ENCODE measurements at places on chromosomes 12 and 14.
A peak's percentile ranks its signal among the peaks of the same experiment; 100 is the strongest.

DNA sequence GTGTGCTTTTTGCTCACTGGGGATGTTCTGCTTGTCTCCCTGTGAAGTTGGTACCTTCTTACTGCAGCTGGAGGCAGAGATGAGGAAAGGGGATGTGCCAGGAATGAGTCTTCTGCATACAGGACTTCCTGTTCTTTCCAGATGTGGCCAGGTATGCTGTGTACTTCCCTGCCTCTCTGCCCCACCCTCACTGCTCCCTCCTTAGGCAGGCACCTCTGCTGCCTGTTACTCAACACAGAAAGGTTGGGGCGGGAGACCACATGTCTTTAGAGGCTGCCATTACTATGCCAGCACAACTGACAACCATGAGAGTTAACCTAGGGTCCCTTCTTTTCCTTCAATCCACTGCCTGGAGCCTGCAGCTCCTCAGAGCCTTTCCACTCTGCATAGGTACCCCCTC lies 2.0 kb upstream of the OAS3 start:
- DNase-seq: no peak

DNA sequence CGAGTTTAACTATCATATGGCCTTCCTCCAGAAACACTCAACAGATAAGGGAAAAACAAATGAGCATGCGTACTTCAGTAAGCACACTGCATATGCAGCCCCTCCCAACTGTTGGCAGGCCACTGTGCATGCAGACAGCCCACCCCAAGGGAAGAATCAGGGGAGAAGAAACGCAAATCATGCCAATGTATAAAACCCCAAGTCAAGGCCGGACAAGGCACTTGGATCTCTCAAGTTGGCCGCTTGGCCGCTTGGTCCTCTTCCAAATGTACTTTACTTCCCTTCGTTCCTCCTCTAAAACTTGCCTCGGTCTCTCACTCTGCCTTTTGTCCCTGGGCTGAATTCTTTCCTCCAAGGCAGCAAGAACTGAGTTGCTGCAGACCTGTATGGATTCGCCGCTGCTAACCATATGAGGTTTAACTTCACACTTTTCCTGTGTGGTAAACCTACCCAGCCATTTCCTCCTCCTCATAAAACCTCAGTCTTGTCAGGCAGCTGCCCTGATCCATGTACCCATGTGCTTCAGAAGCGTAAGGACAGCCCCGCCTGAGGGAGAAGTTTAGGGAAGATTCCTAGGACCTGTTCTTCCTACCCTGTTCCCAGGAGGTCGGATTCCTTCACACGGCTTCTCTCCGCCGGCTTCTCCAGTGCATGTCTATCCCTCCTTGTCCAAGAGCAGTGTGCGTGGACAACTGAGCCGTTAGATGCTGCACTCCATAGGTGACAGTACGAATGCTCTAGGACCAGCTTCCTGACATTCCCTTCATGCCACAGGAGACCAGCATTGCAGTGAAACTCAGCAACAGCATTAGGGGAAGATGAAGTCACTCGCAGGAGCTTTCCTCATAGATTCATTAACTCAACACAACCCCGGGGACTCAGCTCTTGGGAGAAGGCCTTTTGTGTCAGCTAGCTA lies 188.0 kb downstream of the MON2 start:
- no peak for DNase-seq

DNA sequence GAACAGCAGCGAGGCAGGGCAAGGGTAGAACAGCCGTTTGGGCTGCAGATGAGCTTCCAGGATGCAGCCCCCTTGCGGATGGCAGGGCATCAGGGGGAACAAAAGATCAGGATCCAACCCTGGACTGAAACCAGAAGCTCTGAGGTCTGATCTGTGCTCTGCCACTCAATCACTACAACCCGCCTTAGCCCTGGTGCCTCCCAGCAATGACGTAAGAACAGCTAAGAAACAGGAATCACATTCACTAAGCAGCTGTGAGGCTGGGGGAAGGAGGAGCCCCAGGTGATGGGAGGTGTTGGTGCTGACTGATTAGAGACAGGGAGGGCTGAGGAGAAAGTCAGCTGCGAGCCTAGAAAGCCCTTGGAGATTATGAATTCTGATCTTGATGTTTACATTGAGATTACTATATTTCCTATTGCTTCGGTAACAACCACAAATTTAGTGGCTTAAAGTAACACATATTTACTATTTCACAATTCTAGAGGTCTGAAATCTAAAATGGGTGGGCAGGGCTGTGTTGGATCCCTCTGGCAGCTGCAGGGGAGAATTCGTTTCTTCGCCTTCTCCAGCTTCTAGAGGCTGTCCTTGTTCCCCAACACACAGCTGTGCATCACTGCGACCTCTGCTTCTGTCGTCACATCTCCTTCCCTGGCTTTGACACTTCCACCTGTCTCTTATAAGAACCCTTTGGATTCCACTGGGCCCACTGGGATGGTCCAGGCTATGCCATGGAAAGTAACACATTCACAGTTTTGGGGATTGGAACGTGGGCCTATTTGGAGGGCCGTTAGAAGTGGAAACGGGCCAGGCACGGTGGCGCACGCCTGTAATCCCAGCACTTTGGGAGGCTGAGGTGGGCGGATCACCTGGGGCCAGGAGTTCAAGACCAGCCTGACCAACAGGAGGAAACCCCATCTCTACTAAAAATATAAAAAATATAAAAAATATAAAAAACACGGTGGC lies 6.1 kb upstream of the CD9 start:
- no peak for DNase-seq

- DNase-seq: no peak
These were observed 14.9 kb downstream of the GIT2 start for GRCh38 chr12:109981311-109981710.

DNA sequence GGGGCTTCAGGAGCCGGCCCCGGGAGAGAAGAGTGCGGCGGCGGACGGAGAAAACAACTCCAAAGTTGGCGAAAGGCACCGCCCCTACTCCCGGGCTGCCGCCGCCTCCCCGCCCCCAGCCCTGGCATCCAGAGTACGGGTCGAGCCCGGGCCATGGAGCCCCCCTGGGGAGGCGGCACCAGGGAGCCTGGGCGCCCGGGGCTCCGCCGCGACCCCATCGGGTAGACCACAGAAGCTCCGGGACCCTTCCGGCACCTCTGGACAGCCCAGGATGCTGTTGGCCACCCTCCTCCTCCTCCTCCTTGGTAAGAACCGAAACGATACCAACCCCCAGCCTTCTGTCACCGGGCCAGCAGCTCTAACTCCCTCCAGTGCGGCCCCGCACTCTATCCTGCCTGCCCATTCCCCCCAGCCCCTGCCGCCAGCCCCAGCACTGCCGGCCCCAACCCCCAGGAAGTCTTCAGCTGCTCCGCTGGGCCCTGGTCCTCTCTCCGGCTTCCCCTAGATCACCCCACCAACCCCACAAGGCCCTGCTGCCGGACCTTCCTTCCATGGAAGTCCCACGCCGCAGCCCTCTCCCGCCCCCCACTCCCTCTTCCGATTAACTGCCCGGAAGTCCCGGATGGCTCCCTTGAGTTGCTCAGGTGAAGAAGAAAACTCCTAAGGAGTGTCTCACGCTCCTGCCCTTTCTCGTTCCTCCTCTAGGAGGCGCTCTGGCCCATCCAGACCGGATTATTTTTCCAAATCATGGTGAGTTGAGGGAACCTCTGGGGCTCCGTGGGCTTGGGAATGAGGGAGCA lies 693 bp downstream of the LRP10 start:
- DNase-seq: peak; percentile 85

GRCh38 chr12:110550981-110551380 lies 32.1 kb downstream of the PPTC7 start:
- DNase-seq: no peak

DNA sequence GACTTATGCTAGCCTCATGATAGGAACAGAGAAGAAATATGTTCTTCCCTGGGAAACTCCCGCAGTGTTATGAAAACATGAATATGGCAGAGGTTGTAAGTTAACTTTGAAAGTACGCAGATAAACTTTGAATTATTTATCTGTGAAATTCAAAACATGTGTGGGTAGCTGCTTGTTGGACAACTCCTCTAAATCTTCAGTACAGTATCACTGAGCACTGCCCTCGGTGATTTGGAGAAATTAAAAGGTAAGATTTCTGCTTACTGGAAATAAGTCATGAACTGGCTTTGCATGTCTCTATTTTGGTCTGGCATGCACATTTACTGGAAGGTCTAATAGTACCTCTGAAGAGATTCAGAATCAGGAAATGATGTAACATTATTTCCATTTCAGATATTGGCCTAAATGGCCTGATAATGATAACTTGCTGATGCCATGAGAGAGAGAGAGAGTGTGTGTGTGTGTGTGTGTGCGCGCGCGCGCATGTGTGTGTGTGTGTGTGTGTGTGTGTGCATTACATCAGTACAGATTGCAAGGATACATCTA lies 1441.9 kb upstream of the FLRT2 start:
- peak; percentile 46 for DNase-seq

GRCh38 chr14:58994130-58994529 lies 194.3 kb upstream of the DAAM1 start:
- DNase-seq: no peak

DNA sequence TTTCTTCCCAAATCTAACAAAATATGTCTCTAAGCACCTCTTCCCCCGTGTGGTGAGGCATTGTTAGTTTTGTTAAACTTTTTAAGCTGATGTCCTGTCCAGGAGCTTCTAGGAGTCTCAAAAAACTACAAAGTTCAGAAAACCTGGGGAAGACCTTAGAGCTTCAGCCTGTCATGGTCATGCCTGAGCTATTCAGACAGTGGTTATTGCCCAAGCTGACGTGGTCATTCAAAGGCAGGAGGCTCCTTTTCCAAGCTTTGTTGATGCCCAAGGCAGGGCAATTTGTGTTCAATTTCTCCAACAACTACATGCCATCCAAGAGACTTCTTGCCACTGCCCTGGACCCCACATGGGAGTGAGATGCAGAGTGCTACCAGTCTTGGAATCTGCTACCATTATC lies 5.8 kb upstream of the LYZ start:
- DNase-seq: no peak

DNA sequence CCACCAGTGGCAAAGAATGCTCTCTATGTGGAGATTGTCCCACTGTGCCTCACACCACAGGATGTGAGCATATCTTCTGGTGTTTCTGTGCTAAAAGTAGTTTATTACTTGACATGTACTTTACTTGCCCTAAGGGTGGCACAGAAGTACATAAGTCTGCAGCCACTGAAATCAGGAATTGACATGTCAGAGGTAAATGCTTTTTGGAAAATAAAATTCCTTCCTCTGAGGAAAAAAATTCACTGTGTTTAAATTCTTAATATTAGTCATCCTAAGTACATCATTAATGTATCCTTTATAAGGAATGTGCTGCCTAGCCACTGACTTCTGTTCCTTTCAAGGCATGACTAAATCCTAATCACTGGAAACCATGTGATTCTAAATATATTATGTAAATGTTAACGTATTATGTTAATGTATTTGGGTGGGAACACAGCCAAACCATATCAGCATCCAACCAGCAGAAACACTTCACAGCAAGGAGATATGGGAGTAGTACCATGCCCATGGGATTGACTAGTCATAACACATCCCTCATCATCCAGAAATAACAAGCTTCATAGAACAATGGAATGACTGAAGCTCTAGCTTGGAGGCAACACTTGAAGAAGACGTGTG lies 239.7 kb upstream of the PPFIA2 start:
- peak; percentile 85 for DNase-seq

DNA sequence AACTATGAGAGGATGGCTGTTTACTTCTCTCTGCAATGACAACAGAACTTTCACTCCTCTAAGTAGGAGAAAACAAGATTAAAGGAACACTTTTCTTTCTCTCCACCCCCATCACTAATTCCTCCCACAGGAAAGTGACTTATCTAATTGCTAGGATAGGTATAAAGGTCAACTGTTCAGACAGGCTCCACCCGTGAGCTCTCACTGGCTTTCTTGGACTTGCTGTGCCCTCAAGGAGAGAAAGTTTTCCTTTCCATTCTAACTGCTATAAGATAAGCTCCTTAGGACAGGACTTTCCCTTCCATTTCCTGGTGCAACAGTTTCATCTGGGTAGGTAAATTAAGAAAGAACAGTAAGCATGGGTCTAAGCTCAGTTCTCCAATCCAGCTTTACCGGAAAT lies 4.8 kb downstream of the SLC41A2 start:
- DNase-seq: no peak

DNA sequence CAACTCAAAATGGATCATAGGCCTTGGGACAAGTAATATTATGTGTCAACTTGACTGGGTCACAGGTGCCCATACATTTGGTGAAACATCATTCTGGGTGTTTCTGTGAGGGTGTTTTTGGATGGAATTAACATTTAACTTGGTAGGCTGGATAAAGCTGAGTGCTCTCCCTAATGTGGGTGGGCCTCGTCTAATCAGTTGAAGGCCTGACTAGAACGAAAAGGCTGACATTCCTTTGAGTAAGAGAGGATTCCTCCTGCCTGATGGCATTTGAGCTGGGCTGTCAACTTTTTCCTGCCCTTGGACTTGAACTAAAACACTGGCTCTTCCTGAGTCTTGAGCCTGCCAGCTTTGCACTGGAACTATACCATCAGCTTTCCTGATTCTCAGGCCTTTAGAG lies 93.4 kb upstream of the ESRRB start:
- DNase-seq: no peak

DNA sequence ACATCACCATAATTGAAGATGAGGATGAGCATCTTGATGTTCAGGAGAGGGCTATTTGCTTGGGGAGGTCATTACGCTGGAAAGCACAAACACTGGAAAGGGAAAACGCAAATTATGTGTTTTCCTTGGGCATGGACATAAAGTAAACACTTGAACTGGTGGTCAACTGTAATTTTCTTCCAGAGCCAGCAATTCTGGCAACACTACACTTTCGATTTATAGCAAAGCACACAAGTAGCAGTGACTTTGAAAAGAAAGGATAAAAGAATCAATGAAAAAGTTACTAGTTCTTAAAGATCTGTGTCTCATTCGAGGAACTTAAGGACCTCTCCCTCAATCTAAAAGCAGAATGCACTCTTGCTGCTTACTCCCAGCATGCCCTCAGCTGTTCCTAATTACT lies 2.2 kb downstream of the CLEC14A start:
- DNase-seq: no peak

GRCh38 chr14:68665131-68665530 lies 127.7 kb downstream of the ZFP36L1 start:
- DNase-seq: peak; percentile 88

- no peak for DNase-seq
These were observed 2.4 kb upstream of the AEBP2 start for GRCh38 chr12:19436931-19437330.

DNA sequence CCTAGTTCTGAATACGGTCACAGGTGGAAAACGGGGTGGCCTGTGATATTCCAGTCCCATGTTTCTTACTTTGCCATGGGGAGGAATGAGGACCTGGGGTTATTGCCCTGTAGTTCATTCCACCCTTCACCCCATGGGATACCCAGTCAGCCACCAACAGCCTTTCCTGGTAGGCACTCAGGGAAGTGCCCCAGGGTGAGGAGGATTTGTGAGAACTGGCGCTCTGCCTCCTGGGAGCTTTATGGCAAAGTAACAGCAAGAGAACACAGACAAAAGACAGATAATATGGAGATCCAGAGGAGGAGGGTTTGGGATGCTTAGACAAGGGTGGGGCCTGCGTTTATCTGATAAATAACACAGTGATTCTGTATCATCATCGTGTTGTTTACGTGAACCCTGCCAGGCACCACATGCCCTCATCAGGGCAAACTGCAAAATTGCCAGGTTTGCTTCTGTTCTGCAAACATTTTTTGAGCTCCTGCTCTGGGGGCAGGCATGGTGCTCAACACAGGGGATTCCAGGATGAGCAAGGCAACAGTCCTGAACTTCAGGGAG lies 223.5 kb downstream of the SLC41A2 start:
- DNase-seq: no peak
